GDM1 (cell line): ENCODE measurements at places on chromosomes 2 and 18.

- DNase-seq: no peak
Observed at GRCh38 chr2:114609801-114610200, 167.4 kb downstream of the DPP10 start.

DNA sequence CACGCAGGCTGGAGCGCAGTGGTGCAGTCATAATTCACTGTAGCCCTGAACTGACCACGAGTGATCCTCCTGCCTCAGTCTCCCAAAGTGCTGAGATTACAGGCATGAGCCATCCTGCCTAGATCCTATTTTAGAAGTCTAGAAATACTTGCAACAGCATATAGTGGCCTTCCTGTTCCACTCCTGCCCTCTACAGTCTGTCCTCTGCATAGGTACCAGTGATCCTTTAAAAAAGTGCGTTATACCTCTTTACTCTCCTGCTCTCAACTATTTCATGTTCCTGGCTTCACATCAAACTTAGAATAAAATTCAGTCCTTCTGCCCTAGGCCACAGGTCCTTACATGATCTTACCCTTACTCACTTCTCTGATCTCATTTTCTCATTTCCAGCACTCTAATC is 6.0 kb downstream of the COMMD1 start:
- DNase-seq: no peak

DNA sequence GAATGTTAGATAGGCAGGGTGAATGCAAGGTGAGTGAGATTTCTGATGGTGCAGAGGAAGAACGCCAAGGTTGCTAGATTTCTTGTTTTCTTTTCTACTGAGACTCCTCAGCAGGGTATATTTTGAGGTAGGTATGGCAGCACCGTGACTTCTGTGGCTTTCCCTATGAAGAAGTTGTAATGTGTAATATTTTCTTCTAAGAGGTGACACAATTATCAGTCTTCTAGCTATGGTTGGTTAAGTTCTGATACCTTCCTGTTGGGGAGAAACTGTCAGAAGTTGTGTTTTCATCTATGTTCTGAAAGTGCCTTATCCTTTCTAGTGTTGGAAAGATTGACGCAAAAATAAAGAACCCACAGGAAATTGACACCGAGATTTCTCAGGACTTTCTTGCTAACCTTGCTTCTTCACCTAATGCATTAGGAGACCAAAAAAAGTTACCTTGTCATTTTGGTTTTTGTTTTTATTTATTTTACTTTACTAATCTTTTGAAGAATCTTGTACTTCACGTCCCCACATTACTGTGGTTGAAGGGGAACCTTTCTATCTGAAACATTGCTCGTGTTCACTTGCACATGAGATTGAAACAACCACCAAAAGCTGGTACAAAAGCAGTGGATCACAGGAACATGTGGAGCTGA is 11.9 kb downstream of the IL18R1 start:
- DNase-seq: no peak

DNA sequence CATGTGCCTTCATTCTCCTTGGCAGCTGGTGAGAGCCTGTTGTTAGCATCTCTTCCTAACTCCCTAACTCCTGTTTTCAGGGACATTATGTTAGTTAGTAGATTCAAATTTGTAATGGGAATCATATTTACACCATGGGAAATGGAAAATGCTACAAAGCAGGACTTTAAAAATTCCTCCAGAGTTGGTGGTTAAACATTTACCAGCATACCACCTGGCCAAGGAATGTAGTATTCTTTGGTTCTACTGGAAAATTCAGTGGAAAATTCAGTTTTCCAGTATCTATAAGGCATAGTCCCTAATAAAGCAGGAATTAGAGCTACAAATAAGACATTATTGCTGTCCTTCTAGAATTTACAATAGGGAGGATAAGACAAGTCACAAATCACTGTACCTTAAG is 291.7 kb downstream of the GPD2 start:
- no peak for DNase-seq

- DNase-seq: no peak
Observed at GRCh38 chr2:193965263-193965662, 1691.8 kb upstream of the SLC39A10 start.

DNA sequence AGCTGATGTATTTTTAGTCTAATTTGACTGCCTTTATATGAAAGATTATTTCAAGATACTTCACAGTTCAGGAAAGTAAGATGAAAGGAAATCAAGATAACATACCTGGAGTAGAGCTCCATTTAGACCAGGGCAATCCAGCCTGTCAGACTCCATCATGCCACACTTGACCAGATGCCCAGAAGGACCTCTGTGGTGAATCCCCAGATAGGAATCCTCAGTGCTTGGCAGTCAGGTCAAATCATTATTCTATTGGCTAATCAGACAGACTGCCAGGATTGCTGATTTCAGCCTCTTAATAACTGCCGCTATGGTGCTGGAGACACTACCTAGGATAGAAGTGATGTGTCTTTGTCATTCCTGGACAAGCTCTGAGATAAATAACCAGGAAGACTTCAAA is 404.2 kb downstream of the STK39 start:
- DNase-seq: no peak

GRCh38 chr2:156331572-156332283 is 793 bp downstream of the NR4A2 start:
- DNase-seq: peak; percentile 14

DNA sequence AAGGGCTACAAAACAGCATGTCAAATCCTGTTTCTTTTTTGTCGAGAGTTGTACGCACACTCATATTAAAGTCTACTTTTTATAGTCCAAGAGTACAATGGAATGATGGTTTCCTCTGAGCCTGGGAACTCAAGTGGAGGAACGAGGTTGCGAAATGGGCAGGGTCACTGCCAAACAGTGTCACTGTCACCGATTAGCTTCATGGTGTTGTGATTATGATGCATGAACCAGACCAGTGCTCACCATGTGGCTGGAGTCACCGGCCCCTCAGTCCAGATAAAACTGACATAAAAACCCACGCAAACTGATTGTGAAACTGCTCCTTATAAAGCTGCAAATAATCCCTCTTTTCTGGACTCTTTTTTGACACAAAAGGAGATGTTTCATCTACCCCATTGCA is 122.0 kb downstream of the COPS8 start:
- no peak for DNase-seq

GRCh38 chr2:41668529-41668928 is 379.3 kb upstream of the PKDCC start:
- DNase-seq: no peak

GRCh38 chr2:41170589-41170988 is 718.7 kb upstream of the SLC8A1 start:
- no peak for DNase-seq

GRCh38 chr2:60652832-60653340 is 99.4 kb upstream of the BCL11A start:
- DNase-seq: no peak

DNA sequence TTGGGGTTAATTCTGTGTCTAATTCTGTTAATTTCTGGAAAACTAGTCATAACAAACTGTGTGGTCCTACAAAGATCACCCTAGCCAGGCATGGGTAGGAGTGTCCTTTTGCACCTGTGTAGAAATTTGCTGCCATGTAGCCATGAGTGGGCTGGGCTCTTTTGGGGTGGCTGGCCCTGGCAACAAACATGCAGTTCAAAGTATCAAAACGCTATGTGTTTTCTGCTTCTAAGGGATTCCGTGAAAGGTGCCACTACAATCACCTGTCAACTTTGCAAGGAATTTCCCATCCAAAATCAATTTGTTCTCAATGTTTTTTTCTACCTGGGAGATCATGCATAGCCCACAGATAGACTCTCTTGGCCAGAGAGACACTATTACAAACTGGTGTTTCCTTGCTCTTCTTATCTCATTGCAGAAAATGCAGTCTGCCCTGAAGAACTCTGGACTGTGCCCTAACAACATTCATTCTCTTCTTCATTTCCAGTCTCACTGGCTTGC is 537.7 kb upstream of the ID2 start:
- no peak for DNase-seq

- DNase-seq: no peak
Observed at GRCh38 chr2:100563407-100564247, 834 bp downstream of the PDCL3 start.

DNA sequence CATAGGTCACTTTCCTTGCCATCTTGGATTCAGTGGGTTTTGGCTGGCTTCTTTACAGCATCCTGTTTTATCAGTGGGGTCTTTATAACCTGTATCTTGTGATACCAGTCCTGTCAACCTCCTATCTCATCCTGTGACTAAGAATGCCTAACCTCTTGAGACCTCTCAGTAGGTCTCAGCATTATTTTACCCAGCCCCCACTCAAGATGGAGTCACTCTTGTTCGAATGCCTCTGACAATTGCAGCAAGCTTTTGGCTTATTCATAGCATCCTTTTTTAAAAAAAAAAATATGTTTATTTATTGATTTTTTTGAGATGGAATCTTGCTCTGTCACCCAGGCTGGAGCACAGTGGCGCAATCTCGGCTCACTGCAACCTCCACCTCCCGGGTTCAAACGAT is 24.7 kb upstream of the IGFBP2 start:
- DNase-seq: no peak

DNA sequence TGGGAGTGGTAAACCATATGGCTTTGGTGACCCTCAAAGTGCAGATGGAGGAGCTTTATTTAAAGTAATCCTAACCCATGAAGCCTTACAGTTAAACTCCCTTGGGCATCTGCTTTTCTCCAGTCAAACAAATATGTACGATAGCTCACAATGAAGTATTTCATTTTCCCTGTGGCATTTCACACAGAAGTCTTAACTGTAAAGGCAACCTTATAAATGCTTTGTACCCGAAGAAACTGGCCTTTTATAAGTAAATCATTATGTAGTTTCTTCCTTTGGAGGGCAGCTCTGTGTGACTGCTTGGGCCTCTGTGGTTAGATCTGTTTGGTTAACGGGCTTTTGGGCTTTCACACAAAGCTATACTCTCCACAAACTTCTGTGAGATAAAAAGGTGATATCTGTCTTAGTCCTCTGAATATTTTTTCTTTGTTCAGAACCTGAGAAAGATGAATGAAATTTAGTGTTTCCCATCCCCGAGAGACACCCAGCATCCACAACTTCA is 46.6 kb downstream of the SCN1A start:
- DNase-seq: no peak

GRCh38 chr2:231356466-231356844 is 39.1 kb upstream of the B3GNT7 start:
- DNase-seq: no peak

GRCh38 chr2:162457490-162457889 is 113.6 kb downstream of the GCA start:
- DNase-seq: no peak

- DNase-seq: no peak
Observed at GRCh38 chr2:180763263-180763989, 217.0 kb upstream of the UBE2E3 start.

GRCh38 chr2:36302911-36303310 is 52.7 kb upstream of the CRIM1 start:
- DNase-seq: no peak

- DNase-seq: no peak
Observed at GRCh38 chr2:39065616-39066015, 55.2 kb downstream of the SOS1 start.

- no peak for DNase-seq
Observed at GRCh38 chr2:30769891-30770462, 37.3 kb downstream of the CAPN13 start.

DNA sequence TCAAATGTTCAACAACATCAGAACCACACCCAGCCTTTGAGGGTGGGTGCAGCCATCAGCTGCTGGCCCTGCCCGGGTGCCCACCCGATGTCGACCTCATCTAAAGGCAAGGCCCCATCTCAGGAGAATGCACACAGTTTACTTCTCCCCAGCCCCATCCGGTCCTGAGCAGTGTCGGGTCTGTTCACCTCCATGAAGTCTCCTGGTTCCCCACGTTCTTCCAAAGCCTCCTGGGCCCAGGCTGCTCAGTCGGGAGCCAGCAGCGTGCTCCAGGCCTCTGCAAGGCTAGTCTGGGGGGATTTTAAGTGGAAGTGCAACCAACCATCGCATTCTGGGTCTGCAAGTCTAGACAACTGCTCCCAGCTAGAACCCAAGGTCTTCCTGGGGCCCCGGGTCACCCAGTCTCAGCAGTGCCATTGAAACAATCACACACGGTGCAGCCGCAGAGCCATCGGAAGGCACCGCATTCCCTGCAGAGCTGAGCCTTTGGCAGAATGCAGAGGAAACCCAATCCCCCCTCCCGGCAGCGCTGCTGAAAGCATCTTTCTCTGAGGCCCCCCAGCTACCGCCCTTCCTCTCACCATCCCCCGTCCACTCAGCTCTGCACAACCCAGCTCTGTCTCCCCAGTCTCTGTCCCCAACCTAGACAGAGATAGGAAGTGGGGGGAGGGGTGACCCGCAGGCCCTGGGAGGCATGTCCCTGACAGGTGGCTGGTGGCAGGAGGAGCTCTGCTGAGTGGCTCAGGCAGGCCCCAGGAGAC is 8.5 kb downstream of the ESPNL start:
- no peak for DNase-seq

DNA sequence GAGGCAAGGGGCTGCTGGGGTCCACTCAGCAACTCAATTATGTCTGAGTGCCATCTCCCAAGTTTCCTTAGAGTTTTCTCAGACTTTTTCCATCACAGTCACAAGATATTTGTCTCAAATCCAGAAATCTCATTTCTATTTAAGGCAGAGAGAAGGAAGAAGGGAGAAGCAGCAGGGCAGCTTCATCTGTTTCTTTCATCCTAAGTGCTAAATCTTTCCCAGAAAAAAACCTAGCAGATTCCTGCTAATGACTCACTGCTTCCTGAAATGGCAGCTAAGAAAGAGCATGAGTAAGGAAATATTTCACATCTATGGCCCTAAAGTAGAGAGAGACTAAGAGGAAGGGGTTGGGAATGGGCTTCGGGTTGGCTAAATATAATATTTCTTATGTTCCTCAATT is 88.0 kb downstream of the KYNU start:
- DNase-seq: no peak

GRCh38 chr2:190792956-190793888 is 87.4 kb upstream of the GLS start:
- DNase-seq: no peak

DNA sequence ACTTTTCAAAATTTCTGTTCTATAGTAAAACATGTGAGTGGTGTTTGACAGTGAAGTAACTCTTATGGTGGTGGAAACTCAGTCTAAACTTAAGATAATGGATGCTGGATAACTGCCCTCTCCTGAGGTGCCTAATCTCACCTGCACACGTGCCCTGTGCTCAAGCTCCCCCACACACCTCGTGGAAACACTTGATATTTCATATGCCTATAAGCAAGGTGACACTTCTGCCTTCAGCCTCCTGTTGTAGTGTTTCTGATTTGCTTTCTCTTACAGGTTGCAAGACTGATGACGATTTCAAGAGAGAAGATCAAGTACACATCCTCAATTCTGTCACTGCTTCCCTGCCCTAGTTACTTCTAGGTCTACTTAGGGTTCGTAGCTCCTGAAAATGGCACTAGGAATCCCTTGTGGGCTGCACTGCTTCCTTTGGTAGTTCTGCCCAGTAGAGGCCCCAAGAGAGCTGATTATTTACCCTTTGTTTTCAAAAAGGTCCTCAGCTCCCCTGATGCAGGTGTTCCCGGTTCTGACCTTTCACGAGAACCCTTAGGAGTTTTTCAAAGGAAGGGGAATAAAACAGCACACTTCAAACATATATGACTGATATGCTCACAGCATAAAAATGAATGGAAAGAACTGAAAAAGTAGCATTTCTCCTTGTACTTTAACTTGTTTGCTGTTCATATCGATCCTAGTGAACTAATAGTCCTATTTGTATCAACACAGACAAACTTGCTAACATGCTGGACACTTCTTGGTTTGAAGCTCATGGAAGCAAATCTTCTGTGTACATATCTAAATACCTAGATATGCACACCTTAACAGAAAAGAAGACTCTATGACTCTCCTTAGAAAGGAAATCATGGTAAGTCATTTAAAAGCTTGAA is 6.7 kb downstream of the CAVIN2 start:
- DNase-seq: no peak
